ENCODE measurements at places on chromosomes 2 and 18.

DNA sequence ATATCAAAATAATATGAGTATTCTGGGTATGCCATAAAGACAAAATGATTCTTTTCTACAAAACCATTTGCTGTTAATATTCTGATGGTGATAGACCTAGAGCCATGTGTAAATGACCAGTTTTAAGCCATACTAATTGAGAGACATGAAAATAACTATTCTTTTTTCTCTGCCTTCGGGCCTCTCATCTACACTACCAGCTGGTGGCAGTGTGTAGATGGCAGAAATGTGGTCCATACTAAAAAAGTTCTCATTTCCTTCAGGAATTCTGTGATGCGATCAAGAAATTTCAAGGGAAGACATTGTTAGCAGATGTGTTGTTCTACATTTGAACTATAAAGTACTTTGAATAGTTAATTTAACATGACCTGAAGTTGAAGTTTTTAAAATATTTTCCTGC lies 485.2 kb downstream of the TRIB2 start:
- DNase-seq = no peak

GRCh38 chr2:190970160-190970559 lies 43.8 kb downstream of the STAT1 start:
- no peak for DNase-seq

GRCh38 chr2:105824446-105824845 lies 79.7 kb downstream of the NCK2 start:
- no peak for DNase-seq

DNA sequence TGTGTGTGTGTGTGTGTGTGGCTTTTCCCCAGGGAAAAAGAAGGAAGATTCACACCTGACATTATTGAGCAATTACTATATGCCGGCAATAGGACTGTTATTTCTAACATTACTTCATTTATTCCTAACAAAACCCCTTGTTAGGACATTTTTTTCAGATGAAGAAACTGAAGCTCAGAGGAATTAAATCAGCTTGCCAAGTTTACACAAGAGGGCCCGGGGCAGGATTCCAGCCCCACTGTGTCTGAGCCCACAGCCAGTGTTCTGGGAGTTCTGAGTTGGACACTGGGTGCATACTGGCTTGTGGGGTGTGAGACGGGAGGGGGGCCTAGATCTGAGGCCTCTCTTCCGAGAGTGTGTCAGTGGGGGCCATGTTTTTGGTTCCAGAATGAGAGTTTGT lies 9.9 kb downstream of the TOGARAM2 start:
- no peak for DNase-seq

GRCh38 chr2:222232372-222232771 lies 66.4 kb downstream of the PAX3 start:
- no peak for DNase-seq

- DNase-seq = no peak
Measured at GRCh38 chr2:196742685-196743084, 56.8 kb downstream of the GTF3C3 start.

GRCh38 chr2:109346601-109347228 lies 217.7 kb downstream of the SH3RF3 start:
- DNase-seq = no peak

GRCh38 chr18:74303936-74304335 lies 11.7 kb upstream of the C18orf63 start:
- no peak for DNase-seq

DNA sequence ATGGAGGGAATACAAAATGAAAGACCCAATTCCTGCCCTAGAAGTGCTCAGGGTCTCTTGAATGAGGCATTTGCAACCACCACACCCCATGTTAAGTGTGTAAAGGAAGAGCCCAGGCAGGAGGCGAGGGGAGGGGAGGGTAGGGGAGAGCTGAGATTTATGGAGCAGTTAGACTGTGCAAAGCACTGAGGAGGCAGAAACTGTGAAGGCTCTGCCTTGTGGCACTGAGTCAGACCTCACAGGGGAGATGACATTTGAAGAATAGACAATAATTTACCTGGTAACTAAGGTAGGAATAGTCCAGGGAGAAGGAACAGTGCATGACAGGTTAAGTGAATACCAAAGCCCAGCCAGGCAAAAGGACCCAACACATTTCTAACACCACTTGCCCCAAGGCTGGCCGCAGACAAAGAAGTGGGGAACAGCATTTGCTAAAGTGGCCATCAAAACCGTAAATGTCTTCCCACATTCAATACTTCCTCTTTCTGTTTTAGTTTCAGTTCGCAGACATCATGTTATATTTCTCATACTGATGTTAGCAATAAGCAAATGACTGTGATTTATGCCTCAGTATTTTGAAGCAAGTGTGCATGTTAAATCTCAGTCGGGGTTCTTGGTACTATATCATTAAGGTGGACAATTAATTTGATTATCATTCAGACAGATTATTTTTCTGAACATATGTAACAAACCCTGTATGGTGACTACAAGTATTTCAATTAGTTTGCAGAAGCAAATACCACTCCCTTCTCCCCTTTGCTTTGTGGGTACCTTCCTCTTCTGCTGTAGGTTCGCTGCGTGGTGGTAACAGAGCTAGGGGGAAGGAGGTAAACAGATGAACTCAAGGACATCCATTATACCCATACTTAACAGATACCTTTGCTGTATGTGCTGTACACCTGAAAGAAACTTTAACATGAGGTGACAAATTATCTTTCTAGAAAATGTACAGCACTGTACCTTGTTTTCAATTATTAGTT lies 27.5 kb downstream of the CDH20 start:
- DNase-seq = peak; percentile 27

DNA sequence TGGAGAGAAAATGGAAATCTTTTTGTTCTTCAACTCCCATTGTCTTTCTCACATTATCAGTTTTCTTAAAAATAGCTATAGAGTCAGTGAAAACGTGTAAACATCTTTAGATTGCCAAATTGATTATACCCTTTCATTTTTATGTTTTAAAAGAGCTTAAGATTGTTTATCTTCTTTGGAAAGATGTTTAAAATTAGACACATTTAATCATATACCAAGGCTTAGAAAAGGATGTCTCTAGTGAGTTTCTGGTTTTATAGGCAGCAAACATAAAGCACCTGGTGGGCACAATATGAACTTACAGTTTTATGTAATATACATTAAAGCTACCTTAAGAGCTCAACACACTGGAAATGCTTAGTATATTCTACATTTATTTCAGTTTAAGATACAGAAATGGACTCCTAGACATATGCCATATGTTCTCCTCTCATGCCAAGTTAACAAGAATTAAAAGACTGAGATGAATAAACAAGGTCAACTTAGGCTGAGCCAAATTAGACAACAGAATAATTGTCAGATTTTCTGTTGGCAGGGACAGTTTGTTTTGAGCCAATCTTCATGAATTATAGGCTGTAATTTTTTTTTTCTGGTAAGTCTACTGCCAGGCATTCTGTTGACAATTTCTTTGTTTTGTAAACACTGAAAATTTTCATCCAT lies 112.7 kb downstream of the OTX1 start:
- DNase-seq = no peak

DNA sequence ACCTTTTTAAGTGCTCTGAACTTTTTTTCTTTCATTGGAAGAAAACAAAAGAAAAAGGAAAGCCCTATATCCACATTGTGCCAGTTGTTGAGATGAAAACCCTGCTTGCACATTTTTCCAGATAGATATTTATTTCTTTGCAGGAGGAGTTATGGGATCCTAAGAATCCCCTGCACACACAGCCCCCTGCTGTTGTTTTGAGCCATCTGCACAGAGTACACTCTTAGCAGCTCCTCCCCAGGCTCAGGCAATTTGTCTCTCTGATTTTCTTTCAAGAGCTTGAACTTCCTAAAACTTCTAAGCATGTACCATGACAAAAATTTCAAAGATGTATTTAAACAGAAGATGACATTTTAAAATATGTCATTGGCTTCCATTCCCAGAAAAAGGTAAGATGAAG lies 436.9 kb downstream of the METTL4 start:
- DNase-seq = no peak

GRCh38 chr2:134379722-134380121 lies 125.8 kb downstream of the MGAT5 start:
- DNase-seq = no peak

- peak; percentile 5 for DNase-seq
Measured at GRCh38 chr2:54897420-54898310, 152.6 kb downstream of the RTN4 start.

DNA sequence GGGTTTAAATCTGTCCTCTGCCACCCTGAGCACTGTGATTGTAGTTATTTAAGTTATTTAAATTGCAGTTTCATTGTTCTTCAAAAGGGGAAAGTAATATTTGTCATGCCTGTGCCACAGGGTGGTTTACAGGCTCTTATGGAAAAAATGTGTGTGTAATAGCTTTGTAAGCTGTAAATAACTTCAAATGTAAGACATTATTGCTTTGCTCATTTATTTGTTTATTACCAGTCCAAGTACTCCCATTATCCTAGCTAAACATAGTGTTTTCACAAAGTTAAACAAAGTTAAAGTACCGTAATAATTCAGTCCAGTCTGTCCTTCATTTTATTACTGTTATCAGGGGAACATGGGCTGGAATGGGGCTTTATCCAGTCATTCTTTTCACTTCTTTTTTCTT lies 43.4 kb upstream of the IGFBP2 start:
- DNase-seq = no peak

- no peak for DNase-seq
Measured at GRCh38 chr2:217327953-217328621, 468.2 kb upstream of the TNP1 start.

GRCh38 chr2:239133945-239134570 lies 266.8 kb downstream of the HDAC4 start:
- DNase-seq = no peak

GRCh38 chr2:111032721-111033429 lies 87.8 kb upstream of the BCL2L11 start:
- peak; percentile 28 for DNase-seq

GRCh38 chr2:95056044-95056443 lies 30.5 kb downstream of the MAL start:
- no peak for DNase-seq

DNA sequence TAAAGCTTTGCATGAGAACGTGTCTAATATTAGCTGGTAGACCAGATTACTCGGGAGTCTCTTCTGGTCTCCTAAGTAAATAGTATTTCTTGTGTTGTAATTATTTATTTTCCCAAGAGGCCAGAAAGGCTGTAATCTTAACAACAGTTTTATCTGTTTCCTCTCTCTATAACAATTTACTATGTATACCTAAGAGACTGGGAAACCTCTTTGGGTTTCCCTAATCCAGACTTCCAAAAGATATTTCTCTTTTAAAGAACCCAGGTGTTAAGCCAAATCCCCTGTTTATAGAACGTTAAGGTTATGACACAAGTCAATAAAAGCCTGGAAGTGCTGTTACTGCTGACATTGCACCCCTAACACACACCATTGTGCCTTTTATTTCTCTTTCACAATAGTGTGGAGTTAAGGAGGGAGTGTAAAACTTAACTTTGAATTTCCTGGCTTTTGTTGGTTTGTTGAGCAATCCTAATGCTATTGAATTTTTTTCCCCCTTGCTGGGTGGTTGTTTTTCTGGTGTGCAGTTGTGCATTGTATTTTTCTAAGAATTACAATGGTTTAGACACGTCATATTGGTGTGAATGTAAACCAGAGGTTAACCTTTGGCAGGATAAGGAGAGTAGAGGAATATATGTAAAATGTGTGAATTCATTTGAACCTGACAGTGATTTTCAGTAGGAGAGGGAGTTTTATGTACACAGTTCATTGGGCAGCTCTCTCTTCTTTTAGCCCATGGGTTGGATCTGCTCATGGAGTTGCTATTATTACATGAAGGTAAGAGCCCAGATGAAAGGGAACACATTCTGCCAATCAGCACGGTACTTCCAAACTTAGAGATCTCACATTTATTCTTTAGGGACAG lies 192.8 kb downstream of the MTX2 start:
- DNase-seq = no peak

DNA sequence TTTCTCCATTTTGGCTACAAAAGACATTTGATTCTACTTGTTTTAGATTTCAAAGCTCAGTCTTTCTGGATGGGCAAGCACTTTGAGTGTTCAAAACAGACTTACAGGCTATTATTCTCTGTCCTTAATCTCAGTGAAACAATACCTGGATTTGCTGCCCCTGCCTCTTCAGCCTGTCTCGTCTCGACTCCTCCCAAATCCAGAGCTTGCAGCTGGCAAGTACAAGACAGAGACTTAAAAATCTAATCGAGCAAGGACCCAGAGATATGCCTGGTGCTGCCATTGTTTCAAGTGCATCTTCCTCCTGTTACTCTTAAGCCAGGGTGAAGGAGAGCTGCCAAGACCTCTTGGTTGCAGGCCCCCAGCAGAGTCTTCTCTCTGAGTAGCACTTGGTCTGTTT lies 59.2 kb downstream of the LRRC30 start:
- DNase-seq = no peak

DNA sequence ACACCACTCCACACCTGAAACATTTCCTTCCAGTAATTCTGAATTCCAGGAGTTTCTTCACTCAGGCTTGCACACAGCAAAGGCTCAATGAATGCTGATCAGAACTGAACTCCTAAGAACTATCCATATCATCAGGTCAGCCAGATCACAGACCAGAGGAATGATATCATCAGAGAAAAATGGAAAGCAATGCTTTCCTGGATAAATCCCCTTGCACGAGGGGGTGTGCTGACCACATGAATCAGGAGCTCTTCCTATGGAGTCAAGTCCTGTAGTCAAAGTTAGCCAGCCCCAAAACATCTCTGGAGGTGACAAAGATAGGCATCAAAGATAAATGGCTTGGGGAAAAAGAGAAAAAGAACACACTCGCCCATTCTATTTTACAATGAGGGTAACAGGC lies 83.8 kb upstream of the ACVR2A start:
- DNase-seq = no peak

DNA sequence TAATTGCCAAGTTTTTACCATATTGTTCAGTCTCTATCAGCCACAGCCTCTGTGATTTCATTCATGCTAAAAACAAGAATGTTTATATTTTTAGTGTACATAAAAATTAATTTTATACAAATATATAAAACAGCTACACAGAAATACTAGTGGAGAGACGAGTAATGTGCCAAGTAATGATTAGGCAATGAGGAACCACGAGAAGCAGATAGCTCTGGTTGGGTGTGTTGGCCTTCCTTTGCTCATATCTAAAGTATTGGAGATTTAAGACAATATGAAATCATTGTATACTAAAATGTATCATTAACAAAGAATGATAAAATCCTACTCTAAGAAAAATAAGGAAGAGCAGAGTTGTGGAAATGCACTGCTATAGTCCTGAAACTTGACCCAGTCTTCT lies 326.7 kb downstream of the AGAP1 start:
- no peak for DNase-seq

GRCh38 chr2:32074134-32074506 lies 10.8 kb downstream of the SPAST start:
- DNase-seq = no peak

- no peak for DNase-seq
Measured at GRCh38 chr2:121187351-121187981, 97.5 kb downstream of the TFCP2L1 start.

DNA sequence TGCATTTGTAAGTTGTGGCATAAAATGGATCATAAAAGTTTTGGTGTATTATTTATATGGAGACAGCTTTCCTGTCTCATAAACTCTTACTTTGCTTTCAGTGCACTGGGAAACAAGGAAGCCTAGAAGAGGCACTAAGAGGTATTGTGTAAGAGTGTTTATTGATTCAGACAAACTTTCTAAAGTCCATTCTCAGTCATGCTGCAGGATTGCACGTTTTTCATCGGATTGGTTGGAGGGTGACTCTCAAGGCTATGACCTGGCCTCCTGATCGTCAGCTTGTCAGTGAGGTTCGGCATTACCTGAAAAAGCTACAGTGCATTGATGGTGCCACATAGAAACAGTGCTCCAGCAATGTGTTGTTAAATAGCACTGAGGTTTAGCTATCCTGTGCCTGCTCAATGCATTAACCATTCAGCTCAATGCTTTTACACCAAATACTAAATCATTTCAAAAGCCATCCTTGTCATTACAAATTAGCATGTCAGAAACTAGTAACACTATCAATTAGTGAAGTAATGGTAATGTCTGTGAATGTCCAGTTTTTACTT lies 545.5 kb downstream of the CBLN2 start:
- no peak for DNase-seq
